HTR-8/SVneo (cell line): ENCODE measurements at places on chromosomes 3 and 15.

GRCh38 chr3:43852066-43852465 is 161.3 kb downstream of the ABHD5 start:
- DNase-seq = no peak

GRCh38 chr3:127034990-127035652 is 52.2 kb downstream of the PLXNA1 start:
- DNase-seq = no peak

DNA sequence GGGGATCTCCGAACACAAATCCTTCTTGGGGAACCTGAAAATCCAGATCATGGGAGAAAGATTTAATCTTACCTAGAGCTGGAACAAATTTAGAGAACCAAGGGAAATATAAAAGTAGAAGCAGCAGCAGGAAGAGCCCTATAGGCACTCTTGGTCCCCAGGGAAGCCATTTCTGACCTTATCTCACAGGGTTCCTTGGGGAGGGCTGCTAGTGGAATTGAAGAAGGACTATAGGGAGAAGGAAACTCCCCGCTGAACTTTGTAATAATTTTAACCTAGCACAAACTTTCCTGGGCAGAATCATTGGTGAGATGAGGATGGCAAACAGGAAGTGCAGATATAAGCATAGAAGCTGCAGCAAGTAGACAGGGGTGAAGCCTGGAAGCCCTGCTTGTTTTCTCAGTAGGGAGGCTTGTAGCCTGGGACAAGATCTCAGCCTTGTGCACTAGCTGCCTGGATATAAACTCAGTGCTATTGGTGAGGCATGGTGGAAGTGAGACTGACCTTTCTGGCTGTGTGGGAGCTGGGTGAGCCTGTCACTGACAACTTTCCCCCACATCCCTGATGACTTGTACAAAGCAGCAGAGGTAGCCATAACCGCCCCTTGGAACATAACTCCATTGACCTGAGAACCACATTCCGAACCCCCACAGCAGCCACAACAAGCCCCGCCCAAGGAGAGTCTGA is 343.0 kb upstream of the TGFBR2 start:
- DNase-seq = no peak

DNA sequence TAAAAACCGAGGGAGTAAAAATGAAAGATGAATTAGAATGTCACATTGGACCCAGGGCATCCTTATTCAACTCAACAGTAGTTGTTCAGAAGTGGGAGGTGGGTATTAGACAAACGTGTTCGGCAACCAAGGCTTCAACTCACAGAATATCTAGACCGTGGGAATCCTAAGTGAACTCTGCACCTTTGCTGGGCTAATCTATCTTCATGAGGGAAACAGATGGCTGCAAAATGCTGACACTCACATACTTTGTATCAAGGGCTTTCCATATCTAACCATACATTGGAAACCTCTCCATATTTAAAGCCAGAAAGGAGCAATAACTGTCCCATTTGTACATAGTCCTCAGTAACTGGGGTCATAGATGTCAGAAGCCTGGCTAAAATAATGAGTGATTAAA is 20.9 kb downstream of the PLSCR1 start:
- DNase-seq = no peak

DNA sequence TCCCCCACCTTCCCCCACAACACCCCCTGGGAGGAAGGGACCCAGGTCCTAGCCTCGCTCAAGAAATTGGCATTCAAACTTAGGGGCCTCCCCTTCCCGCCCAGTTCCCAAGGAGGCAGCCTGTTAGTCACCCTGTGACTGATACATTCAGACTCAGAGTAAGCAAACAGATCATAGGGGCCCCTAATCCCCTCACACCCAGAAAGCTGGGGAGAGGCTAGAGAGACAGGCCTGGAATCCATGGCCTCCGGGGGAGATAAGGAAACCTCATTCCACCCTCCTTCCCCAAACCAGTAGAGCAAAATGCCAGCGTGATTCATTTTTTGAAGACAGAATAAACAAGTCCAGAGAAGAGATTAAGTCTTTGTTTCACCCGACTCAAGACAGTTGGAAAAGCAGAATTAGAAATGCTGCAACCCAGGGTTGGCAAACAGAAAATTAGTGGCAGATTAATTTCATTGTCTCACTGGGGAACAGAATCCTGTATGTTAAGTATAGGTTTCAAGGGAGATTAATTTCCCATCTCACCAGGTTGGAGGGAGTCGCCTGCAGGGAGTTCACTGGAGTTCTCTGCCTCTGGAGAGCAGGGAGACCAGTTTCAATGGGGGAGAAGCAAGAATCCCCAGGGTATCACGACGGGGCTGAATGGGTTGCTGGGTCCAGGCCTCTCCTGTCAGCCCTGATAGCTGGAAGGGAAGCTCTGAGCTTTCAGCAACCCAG is 268.3 kb downstream of the UACA start:
- DNase-seq = peak; percentile 93

DNA sequence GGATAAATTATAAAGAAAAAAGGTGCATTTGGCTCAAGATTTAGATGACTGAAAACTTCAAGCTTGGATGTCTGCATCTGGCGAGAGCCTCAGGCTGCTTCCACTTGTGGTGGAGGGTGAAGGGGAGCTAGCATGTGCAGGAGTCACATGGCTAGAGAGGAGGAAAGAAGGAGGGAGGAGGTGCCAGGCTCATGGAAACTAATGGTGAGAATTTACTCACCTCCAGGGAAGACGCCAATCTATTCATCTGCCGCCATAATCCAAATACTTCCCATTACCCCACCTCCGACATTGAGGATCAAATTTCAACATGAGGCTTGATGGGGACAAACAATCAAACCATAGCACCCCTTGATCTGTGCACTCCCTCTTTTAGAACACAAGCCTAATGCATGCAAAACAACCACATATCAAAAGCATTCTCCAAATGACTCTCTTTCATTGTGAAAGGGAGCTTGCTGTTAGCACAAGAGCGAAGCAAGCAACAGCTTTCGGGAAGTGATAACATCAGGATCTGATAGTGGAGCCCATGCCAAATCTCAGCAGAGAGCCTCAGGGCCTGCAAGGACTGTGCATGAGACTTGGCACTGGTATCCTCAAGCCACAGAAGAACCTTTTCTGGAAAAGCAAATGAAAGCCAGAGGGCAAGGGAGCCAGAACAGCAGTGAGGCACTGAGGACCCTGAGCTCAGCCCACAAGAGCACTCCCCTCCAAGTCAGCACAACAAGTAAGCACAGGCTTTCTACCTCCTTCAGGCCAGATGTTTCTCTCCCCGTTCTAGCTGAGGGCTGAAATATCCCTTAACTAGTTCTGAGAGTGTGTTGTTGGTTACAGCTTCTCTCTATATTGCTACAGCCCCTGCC is 50.2 kb upstream of the THBS1 start:
- DNase-seq = no peak

- no peak for DNase-seq
Measured at GRCh38 chr3:144384241-144384979, 412.8 kb downstream of the DIPK2A start.
